ENCODE measurements at places on chromosomes 2 and 18.

GRCh38 chr2:113138428-113139322, 11.3 kb downstream of the IL1RN start:
- DNase-seq: no peak

DNA sequence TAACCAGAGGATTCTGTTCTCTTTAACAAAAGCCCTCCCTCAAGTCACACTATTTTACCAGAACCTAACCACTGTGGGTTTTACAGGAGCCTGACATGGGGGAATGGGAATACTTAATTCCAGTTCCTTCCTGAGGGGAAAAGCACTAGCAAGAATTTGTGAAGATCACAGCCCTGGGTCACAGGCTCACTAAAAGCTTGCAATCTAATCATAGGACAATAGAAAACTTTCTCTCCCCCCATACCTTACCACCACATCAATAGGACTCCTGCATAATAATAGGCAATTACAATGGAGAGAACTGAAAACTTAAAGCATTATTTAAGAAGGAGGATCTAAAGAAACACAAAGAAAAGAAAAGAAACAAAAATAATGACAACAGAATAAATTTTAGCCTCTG, 225.8 kb upstream of the ZNF804A start:
- DNase-seq: no peak

GRCh38 chr2:119207447-119207846, 16.2 kb upstream of the STEAP3 start:
- no peak for DNase-seq

DNA sequence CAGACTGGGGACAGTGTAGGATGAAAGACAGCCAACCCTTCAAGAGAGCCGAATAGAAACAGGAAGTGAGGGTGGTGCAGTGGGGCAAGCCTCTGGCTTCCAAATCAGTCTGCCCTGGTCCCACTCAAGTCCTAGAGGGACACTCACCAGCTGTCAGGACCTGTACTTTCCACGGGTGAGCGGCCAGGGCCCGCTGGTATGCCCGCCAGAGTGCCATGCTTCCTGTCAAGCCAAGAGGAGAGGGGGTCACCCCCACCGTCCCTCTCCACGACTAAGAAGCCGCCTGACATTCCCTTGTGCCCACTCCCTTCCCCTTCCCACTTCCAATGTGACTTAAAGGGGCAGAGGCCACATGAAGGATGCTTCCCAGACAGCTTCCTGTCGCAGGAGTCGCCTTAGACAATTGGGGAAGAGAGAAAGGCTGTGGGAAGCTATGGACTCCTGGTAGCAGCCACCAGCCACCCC, 564 bp downstream of the MPV17 start:
- no peak for DNase-seq

- no peak for DNase-seq
These were observed 208.4 kb downstream of the ANAPC1 start for GRCh38 chr2:111675419-111676194.

- no peak for DNase-seq
These were observed 24.4 kb upstream of the AGFG1 start for GRCh38 chr2:227447606-227448005.

DNA sequence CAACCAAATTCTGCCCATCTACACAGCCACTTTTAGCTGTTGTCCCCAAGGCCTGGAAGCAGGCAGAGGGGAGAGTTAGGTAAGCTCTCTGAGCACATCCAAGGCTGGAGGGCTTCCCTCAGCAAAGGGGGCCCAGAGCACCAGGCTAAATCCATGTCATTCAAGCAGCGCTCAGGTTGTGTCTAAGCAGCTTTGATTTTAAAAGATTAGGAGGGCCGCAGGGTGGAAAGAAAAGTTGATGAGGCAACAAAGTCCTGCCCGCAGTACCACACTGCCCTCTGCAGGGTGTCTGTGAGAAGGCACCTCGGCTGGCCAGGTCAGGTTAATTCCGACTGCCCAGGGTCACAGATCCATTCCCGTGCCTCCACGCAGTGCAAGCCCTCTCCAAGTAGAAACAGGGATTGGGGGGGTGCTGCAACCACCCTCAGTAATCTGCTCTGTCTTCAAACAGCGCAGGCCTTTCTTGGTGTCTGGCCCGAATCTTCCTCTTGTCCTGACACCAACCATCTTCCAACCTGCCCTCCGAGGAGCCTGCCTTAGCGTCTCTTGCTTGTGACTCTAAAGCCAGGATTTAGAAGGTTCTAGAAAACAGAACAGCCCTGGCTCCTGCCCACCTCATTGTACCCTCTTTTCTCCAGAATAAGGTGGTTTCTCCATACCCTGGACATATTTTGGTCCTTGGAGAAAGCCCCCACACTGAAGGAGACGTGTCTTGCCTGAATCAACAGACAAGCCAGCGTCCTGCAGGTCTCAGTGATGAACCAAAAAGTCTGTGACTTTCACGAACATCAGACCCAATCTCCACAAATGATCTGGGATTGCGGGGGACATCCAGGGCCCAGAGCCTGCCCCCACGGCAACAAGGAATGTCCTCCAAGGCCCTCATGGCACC, 289.2 kb downstream of the TNS1 start:
- DNase-seq: peak; percentile 48

DNA sequence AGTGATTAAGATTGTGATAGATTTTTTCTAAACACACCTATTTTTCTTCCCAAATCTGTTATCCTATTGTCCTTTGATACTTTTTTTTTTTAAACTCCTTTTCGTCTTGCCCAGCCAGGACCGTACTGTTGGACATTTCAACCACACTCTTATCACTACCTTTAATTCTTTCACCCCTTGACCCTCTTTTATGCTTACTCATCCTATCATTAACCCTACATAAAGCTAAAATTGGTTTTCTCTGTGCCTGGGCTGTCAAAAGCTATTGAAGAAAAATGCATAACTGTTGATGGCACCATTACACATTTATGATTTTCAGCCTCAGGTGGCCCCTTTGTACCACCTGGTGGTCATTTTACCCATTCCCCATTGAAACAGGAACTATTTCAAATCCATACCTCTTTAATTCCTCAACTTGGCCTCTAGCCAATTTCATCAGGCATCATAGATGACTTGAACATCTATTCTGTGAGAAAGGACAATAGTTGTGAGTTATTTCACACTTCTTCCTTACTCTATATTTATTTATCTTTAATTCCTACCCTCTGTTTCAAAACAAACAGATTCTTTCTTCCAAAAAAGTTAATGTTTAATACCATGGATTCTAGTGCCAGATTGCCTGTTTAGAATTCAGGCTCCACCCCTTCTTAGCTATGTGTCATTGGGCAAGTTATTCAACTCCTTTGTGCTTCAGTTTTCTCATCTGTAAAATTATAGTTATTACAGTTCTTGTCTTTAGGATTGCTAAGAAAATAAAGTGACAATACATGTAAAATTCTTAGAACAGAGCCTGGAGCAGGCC, 258.6 kb downstream of the CAMKMT start:
- no peak for DNase-seq

DNA sequence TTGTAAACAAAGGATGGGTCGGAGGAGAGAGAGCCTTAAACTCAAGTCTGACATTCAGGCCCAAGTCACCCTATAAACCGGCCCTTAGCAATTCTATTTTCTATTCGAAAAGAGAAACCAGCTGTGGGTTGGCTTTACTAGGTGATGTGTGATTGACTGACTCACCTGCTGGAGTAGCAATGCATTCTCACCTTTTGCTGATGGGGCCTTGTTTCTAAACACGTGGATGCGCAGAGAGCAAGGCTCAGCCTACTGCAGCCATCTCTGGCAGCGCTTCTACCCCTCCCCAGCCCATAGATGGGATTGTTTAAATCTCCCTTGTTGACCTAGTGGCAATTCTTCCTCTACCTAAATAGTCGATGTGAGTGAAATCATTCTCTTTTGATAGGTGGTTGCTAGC, 138.5 kb downstream of the MEIS1 start:
- no peak for DNase-seq

DNA sequence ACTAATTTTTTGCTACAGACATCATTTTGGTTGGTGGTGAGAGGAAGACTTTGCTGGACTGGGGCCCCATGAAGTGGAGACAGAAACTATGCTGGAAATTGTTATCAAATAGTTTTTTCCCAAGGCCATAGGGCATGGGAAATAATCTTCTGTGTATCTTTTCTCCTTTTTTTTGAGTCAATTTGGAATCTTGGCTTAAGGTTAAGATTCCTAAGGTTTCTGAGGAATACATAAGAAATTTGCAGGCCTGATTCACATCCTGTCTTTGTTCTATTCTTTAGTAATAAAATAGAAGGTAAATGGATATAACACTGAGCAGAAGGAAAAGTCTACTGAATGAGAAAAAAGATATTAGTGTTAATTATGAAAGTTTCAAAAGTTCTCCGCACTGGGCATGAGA, 16.6 kb downstream of the SMC6 start:
- no peak for DNase-seq

- no peak for DNase-seq
These were observed 856.1 kb upstream of the ID2 start for GRCh38 chr2:7825591-7826312.

GRCh38 chr2:233513953-233514655, 52.5 kb downstream of the USP40 start:
- no peak for DNase-seq

GRCh38 chr18:5625076-5625475, 81.3 kb upstream of the EPB41L3 start:
- no peak for DNase-seq

GRCh38 chr2:218028189-218028495, 25.3 kb upstream of the TNS1 start:
- no peak for DNase-seq

- no peak for DNase-seq
These were observed 853.8 kb downstream of the TMEM182 start for GRCh38 chr2:103615611-103616105.

DNA sequence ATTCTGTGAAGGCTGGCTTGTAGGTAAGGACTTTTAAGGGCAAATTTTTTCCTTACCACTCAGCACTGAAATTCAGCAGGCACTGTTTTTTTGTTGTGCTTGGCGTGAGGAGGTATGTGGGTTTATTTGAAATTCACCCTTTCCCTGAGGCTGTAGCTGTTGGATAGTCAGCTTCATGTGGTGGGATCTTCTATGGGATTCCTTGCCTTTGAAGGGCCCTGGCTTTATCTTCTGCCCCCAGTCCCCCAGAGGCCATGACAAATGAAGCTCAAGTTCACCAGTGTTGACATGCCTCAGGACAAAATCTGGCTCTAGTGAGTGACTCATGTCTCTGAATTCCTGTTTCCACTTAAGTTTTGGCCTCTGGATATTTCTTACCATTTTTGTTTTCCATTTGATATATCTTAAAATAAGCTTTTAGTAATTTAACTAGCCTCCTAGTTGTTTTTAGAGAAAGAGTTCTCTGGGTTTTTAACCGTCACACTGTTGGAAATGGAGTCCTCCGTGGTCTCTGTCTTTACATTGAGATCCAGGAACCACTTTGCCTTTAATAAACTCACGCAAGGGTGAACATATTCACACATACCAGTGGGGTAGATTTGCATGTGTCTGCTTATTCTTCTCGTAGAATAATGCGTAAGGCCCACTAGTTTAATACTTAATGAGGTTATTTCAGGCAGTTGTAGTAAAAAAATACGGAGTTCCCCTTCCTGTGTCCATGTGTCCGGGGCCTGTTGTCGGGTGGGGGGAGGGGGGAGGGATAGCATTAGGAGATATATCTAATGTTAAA, 211.1 kb upstream of the FAM98A start:
- no peak for DNase-seq

DNA sequence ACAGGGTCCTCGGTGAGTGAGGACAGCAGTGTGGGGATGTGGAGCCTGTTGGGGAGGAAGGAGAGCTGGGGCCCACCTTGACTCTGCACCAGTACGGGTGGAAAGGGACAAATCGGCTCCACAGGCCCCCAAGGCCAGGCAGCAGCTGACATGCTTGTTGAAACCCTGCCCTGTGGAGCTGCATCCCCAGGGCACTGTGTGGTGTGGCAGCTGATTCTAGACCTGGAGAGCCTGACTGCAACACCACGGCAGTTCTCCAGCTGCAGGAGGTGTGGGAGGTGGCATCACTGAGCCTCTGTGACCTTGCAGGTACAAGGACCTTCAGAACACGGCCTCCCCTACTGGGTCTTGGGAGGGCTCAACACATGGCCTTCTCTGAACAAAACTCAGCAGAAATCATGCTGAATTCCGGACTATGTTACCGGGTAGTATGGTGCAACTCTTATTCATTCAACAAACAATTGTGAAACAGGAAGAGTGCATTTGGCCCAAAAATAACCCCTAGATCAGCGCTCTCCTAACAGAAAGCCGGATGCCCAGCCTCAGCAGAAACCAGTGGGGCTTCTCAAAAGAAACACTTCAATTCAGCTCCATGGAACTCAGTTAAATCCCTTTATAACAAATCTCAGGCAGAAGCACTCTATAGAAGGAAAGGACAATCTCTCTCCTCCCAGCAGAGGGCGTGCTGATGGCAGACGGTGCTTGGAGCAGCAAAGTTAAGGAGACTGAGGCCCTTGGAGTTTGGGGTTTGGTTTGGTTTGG, 104.4 kb upstream of the SALL3 start:
- DNase-seq: no peak
